NK-92 treated with Interleukin-12 subunit alpha and Interleukin-12 subunit beta, amount 100 ng/mL, for 24 hours (cell line): ENCODE measurements at places on chromosomes 4 and X.

- DNase-seq: no peak
Measured at GRCh38 chr4:16524911-16525554, 298.8 kb upstream of the TAPT1 start.

- no peak for DNase-seq
Measured at GRCh38 chrX:39705290-39705689, 392.5 kb downstream of the BCOR start.

GRCh38 chr4:43345323-43345925, 452.9 kb downstream of the GRXCR1 start:
- no peak for DNase-seq

- DNase-seq: no peak
Measured at GRCh38 chrX:41265615-41266014, 68.3 kb upstream of the DDX3X start.

GRCh38 chrX:110341189-110342035, 17.2 kb upstream of the RTL9 start:
- peak; percentile 1 for DNase-seq

DNA sequence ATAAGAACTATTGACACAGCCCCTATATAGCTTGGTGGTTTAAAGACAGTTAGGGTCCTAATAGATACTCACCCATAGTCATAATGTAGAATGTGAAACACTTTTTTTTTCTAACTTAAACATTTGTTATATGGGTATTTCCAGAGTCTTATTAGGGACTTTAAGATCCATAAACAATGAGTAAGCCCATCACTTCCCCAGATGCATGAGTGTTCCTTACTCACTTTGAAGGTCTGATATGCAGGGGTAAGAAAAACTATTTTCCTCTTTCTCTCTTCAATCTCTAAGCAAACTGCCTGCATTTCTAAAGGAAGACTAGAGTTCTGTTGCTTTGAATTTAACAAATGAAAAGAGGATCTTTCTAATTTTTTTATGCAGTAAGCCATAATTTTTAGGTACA, 443.6 kb upstream of the PITX2 start:
- DNase-seq: no peak

DNA sequence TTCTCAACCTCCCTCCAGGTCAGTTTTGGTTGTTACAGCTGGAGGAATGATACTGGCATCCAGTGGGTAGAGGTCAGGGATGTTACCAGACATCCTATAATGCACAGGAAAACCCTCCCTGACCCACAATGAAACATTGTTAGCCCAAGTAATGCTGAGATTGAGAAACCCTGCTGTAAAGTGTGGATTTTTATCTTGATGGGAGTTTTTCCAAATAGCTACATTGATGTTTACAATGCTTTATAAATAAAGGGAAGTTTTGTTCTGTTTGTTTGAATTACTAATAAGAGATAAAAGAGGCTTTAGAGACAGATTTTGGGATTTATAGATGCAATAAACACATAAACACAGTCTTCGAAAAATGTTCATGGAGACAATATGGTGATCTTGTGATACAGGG, 194.0 kb upstream of the NUDT6 start:
- no peak for DNase-seq

GRCh38 chr4:182225257-182225852, 17.8 kb upstream of the TENM3 start:
- no peak for DNase-seq

GRCh38 chr4:145326491-145326890, 146.1 kb upstream of the OTUD4 start:
- DNase-seq: no peak

- no peak for DNase-seq
Measured at GRCh38 chrX:1389993-1390285, 2.0 kb downstream of the SLC25A6 start.

DNA sequence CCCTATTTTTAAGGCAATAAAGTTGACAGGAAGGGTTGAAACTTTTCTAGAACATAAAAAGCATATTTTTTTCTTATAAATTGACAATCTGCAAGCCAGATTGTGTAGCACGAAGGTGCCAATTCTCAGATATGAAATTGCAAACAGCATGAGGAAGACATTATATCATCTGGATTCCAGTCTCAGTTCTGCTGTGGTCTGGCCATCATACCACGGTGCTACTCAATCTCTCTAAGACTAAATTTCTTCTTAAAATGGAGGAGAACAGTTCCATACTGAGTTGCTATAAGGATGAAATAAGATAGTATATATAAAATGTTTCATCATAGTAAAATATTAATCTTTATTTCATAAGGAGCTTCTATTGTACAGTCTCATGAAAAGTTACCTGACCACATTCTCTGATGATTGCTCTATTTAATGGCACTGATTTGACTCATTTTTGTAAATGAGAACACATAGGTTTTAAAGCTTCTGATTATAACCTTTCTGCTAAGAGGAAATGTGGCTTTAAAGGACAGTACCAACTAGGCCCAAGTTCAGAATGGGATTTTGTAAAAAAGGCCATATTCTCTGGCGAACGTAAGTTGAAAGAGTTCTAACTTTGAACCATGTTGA, 127.9 kb downstream of the SHROOM3 start:
- DNase-seq: no peak

DNA sequence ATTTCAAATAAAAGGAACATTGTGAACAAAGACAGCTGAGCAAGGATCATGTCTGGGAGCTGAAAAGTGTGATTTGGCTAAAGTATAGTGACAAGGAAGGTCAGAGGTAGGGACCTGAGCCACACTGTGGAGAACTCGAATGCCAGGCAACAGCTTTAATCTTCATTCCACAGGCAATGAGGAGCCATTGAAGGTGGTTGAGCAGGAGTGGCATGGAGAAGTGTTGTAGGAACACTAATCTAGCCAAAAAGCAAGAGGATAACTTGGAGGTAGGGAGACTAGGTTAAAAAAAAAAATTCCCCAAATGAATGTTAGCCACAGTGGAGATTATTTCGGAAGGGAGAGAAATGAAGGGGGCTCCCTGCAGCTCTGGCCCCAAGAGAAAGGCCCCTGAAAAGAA, 286.9 kb downstream of the BCOR start:
- no peak for DNase-seq

DNA sequence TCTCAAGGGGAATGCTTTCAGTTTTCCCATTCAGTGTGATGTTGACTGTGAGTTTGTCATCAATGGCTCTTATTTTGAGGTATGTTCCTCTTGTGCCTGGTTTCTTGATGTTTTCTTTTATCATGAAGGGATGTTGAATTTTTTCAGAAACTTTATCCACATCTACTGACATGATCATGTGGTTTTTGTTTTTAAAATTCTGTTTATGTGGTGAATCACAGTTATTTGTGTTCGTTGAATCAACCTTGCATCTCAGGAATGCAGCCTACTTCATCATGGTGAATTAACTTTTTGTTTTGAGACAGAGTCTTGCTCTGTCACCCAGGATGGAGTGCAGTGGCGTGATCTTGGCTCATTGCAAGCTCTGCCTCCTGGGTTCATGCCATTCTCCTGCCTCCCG, 263.1 kb upstream of the KLF3 start:
- DNase-seq: no peak

DNA sequence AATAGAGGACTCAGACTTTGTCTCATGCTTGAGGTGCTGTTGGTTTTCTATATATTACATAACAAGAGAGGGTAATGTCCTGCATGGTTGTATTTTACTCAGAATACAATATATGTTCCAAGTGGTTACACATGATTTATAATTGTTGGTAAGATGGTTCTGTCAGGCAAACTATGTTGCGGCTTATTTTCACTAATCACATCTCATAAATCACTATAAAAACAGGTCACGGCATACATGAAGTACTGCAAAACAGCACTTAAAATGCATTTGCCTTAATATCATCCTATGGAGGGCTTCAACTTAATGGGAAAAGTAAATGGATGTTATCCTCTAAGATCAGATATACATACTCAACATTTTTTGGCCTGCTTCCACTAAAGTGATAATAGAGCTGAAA, 246.0 kb upstream of the ARSJ start:
- no peak for DNase-seq

- no peak for DNase-seq
Measured at GRCh38 chrX:105191878-105192277, 28.6 kb downstream of the TEX13A start.

- no peak for DNase-seq
Measured at GRCh38 chrX:43836435-43837184, 45.6 kb downstream of the MAOB start.

GRCh38 chr4:114057746-114058145, 78.3 kb upstream of the ARSJ start:
- no peak for DNase-seq

GRCh38 chr4:70734168-70734954, 12.6 kb downstream of the RUFY3 start:
- no peak for DNase-seq

- peak; percentile 2 for DNase-seq
Measured at GRCh38 chr4:20422398-20422797, 170.7 kb downstream of the SLIT2 start.

DNA sequence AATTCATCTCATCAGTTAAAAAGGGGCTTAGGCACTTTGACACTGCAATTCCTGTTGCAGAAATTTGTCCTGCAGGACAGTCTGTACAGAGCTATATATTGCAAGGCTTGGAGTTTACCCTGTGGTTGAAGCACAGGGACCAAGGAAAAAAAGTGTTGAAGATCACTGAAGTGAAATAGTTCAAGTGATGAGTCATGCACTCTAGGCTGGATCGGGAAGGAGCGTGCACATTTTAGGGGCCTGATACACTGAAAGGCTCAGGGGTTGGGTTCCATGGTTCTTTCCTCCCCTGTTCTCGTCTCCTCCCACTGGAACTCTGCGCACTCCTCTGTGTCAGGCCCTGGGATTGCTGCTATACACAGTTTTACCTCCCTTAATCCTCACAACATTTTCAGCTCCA, 104.9 kb upstream of the ARMCX2 start:
- no peak for DNase-seq

GRCh38 chr4:177391953-177392352, 50.3 kb downstream of the AGA start:
- DNase-seq: no peak

- DNase-seq: no peak
Measured at GRCh38 chr4:181150191-181150590, 1093.0 kb upstream of the TENM3 start.

DNA sequence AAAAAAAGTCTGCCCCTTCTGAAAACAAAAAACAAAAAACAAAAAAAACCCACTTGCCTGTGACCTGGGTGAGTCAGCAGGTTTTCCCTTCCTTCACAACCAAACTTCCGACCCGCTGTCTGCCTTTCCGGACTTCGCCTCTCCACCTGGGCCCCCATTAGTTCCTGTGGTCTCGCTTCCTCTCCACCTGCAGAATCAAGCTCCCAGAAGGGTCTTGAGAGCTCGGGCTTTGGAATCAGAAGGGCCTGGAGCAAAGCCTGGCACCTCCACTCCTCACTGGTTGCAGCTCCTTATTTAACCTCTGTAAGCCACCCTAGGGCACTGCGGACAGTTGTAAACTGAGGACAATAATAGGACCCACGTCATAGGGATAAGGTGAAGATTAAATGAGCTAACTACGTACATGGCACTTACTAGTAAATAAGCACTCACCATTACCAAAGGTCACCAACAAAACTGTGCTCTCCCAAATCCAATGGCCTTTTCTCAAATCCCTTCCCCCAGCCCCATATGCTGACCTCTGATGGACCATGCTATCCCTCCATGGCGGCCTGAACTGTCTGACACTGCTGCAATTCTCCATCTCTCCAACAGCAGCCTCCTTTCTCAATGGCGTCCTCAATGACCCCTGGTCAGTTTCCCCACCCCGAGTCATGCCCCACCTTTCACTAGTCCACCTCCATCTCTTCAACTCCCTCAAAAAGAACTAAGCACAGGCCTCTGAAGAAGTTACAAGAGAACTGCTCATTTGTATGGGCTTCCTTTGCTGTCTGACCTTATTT, 64.2 kb downstream of the IRF2 start:
- no peak for DNase-seq

DNA sequence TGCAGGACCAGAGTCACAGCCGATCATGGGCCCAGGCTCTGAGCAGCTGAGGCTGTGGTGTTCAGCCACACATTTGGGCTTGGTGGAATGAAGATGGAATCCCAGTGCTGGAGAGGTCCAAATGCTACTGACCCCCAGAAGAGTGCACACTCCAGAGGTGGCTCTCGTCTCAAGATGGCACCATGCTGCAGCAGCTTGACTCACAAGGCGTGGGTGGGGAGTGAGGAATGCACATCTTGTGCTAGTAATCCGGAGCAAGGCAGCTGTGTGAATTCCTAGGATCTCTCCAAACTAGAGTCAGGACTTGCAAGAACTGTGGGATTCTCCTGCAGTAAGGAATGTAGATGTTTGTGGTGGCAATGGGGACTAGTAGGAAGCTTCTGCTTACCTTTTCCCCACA, 28.7 kb downstream of the RAB28 start:
- DNase-seq: no peak

GRCh38 chr4:42489095-42489494, 91.8 kb downstream of the SHISA3 start:
- DNase-seq: no peak

- no peak for DNase-seq
Measured at GRCh38 chr4:184740980-184741391, 7.1 kb upstream of the CENPU start.

DNA sequence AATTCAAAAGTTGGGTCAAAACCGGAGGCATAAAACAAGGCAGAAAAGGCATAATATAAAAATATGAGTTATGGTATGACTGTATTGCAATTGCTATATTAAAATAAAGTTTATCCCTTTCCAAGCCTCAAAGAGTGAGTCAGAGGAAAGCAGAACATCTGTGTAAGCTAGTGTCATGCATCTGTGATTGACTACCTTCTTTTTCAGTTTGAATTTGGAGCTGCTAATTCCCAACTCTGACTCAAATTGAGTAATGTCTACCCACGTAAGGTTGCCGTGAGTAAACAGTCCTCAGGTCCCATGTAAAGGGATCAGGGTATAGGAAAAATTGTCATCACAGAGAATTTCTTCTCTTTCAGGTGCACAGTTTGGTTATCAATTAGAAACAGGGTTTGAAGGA, 6.5 kb upstream of the SLITRK4 start:
- no peak for DNase-seq

- DNase-seq: no peak
Measured at GRCh38 chrX:101668143-101668542, 8.5 kb upstream of the ARMCX2 start.

DNA sequence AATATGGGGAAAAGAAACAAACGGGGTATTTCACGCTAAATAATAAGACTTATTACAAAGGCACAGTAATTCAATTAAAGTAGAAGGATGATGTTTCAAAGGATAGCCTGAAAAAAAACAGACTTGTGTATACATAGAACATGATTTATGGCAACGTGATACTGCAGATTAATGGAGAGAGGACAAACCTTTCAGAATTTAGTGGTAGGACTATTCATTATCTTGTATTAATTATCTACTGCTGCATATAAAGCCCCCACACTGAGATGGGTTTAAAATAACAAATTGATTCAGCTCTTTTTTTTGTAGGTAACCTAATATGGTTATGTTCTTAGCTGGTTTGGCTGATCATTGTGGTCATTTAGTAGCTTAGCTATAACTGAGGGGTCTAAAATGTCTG, 1269.0 kb downstream of the FSTL5 start:
- no peak for DNase-seq

- no peak for DNase-seq
Measured at GRCh38 chr4:175971388-175972179, 94.1 kb upstream of the WDR17 start.

GRCh38 chrX:98380106-98380505, 1496.4 kb downstream of the RPA4 start:
- DNase-seq: no peak

GRCh38 chr4:37132975-37133360, 111.6 kb upstream of the NWD2 start:
- no peak for DNase-seq

GRCh38 chrX:150483356-150483985, 85.0 kb upstream of the MTM1 start:
- no peak for DNase-seq
